ENCODE measurements at places on chromosomes 13 and 19. TPM values are rescaled to one million over a fixed set of nuclear protein-coding genes. Genes with fewer than 3 reads are reported as not detected.

- no peak for DNase-seq
These were observed 22.9 kb upstream of the PLAUR start for GRCh38 chr19:43692877-43693276.

GRCh38 chr13:102049853-102050252 is 352.0 kb downstream of the FGF14 start:
- DNase-seq: no peak

GRCh38 chr13:49214917-49215376 is 5.2 kb upstream of the MLNR start:
- DNase-seq: peak; percentile 39

ATF5 gene
- total RNA-seq: 16.3 TPM

PCDH20 gene
- total RNA-seq: not detected

- no peak for DNase-seq
These were observed 65.5 kb downstream of the DPY19L3 start for GRCh38 chr19:32471095-32471494.

CGB3 gene
- total RNA-seq: not detected

DNA sequence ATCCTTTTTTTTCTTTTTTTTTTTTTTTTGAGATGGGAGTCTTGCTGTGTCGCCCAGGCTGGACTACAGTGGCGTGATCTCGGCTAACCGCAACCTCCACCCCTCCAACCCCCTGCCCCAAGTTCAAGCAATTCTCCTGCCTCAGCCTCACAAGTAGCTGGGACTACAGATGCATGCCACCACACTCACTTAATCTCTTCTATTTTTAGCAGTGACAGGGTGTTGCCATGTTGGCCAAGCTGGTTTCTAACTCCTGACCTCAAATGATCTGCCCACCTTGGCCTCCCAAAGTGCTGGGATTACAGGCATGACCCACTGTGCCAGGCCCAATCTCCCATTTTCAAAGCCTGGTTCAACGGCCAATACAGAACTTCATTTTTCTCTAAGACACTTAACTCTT is 9.1 kb downstream of the FOXO1 start:
- DNase-seq: no peak

GRCh38 chr19:11295665-11296245 is at the start of gene TSPAN16:
Gene TSPAN16 (plus strand): TSS chr19:11296160. CDS start chr19:11296298, 138 bp downstream.
- DNase-seq: no peak

CEACAM4 gene
- 0.84 TPM for total RNA-seq

DNA sequence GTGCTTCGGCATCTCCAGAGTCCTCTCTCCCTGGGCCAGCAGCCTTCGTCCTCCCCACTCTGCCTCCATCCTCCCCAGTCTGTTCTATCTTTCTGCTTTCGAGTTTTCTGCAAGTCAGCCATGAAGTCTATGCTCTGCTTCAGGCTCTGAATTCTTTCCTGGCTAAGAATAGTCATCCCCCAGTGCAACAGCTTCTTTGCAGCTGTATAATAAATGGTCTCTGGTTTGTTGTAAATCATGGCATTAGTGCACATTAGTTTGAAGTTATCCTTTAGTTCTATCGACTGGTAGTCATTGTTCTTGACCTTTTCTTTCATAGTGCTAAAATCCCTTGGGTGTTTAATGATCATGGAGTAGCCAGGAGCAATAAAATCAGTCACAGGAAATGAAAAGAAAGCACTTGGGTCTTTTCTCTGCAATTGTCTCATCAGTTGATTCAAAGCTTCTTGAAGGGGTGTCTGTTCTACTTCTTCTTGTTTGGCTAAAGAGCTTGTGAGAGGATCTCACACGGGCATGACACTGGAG is 46.2 kb upstream of the SOX21 start:
- DNase-seq: no peak

DNA sequence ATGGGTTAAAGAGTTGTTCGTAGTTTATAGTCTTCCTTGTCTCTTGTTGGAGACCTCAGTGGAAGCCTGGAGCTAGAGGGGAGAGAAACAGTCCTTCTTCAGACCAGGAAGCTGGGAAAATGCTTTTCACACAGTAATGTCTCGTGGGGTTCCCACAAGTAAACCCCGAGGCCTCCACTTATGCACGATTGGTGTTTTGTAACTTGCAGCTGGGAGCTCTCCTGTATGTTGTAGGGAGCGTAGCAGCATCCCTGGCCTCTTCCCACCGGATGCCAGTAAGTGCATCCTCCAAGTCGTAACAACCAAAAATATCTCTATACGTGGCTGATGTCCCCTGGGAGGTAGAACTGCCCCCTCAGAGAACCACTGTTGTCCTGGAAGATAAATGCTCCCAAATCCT is 3.5 kb downstream of the CHAF1A start:
- no peak for DNase-seq

GRCh38 chr19:23095418-23095817 is 21.4 kb upstream of the ZNF730 start:
- DNase-seq: no peak

GRCh38 chr13:47832458-47832972 is 168.6 kb downstream of the SUCLA2 start:
- DNase-seq: no peak

ZNF98 gene
- total RNA-seq: not detected

Data from CD4-positive, alpha-beta T cell (primary cell).